ENCODE measurements at places on chromosomes 1 and 21. TPM values are rescaled to one million over a fixed set of nuclear protein-coding genes. Genes with fewer than 3 reads are reported as not detected.
A peak's percentile ranks its signal among the peaks of the same experiment; 100 is the strongest.

Gene CNST
- total RNA-seq, result 31.0 TPM

Gene CNR2
- not detected for total RNA-seq

Gene PADI2
- total RNA-seq, result 0.58 TPM

Gene SLAMF1
- 0.09 TPM for total RNA-seq

Gene CYP2J2
- 0.28 TPM for total RNA-seq

Gene E2F2
- not detected for total RNA-seq

Gene IL12RB2
- total RNA-seq, result 0.64 TPM

Gene BARHL2
- total RNA-seq, result not detected

Gene CLCA1
- not detected for total RNA-seq

Gene ATP6V1G3
- total RNA-seq, result not detected

Gene ADGRL2
- total RNA-seq, result 57.9 TPM

Gene HAX1
- total RNA-seq, result 72.9 TPM

Gene GJB3
- 4.7 TPM for total RNA-seq

DNA sequence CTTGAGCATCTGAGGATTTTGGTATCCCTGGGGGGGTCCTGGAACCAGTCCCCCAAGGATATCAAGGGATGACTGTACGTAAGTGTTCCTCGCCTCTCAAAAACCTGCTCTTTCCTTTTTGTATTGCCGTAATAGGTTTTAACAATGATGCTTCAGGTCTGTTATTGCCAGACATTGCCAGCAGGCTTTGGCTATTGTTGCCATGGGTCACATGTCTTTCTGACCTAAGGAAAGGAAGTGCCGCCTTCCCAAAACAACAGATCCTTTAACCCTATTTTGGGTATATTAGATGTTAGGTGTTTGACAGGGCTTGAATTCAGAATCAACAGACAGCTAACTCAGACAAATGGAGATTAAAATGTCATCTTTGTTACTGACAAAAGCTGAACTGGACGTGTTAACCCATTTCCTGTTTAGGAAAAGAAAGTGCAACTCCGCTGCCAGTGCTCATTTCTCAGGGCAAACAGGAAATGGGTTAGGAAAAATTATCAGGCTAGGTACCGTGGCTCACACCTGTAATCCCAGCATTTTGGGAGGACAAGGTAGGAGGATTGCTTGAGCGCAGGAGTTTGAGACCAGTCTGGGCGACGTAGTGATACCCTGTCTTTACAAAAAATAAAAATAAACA, 12.4 kb upstream of the PRPF38B start:
- no peak for DNase-seq

DNA sequence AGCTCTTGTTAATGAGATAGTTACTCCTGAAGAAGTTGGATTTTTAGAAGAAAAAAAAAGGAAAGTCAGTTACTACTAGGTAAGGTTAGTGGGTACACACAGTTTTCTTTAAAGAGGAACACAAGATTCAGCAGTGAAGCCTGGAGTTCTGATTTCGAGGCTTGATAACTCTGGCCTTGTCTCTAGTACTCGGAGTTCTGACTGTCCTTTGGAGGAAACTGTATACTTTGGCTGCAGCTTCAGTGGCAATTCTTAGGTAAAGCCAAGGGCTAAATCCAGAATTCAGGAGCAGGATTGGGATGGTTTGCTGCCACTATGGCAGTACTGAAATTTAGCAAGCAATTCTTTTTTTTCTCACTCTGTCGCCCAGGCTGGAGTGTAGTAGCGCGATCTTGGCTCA, 9.2 kb downstream of the ACADM start:
- DNase-seq, result no peak

DNA sequence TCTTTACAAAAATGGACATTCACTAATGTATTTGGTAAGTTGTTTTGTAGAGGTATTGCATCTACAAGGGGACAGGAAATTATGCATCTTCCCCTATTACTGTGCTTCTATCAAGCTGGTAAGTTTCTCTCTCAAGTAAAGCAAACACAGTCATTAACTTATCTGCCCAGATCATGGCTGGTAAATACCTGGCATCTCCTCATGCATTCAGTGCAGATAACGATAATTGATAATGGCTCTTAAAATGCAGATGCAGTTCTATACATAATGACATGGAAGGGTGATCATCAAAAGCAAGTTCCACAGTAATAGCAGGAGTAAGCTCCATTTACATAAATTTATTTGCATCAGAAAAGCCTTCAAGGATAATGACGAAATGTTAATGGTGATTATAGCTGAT, 122.4 kb downstream of the SIPA1L2 start:
- DNase-seq, result no peak

DNA sequence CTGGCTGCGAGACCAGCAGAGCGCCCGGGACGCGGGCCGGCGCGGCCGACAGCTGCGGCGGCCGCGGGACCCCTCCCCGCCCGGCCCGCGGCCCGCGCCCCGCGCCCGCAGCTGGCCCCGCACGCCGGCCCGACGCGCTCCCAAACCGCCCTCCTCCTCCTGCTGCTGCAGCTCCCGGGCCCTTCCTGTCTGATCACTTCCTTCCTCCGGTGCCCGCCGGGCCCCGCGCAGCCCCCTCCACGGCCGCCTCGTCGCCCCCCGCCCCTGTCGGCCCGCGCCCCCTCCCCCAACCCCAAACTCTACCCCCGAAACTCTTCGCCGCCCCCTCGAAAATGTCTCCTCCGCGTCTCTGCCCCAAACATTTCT, 594 bp downstream of the LUZP1 start:
- DNase-seq, result peak; percentile 40

DNA sequence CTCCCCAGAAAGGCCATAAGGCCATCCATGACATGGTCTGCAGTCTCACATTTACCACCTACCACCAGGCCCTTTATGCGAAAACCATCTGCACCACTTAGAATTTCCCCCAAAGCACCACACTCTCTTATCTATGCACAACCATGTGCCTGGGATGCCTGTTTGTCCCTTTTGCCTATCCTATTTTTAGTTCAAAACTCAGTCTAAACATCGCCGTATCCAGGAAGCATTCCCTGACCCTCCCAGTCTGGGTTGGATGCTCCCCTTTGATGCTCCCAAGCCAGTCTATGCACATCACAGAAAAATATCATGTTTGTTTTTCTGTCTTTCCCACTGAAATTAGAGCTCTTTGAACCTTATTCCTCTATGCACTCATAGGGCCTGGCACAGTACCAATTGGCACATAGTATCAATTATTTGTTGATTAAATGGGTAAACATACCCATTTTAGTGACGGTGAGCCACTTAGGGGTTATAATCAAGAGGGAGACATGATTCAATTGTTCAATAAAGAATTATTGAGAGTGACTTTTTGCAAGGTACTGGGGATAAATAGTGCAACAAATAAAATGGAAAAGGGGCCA, 6.7 kb downstream of the MPL start:
- DNase-seq, result no peak

GRCh38 chr1:106681939-106682522, 374.4 kb upstream of the PRMT6 start:
- no peak for DNase-seq

DNA sequence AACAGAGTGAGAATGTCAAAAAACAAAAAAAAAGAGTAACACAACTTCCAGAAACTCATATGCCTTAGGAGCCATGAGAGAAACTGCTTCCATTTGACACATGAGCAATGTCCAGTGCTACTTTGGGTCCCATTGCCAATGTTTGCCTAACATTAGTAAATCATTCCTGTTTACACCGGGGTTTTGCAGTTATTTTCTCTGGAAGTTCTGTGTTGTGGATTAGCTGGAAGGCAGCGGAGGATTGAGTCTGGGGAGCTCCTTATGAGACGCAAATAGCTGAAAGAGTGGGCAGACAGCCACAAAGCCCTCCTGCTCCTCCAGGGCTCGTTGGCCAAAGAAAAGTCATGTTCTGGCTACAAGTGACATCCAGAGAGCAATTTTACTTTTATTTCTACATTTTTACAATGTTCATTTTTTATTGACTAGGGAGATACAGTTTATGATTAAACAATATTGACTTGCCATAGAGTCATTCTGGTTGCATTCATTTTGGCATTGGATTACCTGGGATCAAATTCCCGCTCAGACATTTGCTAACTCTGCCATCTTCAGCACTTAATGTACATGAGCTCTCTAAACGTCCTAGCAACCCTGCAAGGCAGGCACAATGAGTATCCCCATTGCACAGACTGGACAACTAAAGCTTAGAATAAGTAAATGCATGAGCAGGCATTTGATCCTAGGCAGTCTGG, 66.4 kb upstream of the GALNT2 start:
- no peak for DNase-seq

DNA sequence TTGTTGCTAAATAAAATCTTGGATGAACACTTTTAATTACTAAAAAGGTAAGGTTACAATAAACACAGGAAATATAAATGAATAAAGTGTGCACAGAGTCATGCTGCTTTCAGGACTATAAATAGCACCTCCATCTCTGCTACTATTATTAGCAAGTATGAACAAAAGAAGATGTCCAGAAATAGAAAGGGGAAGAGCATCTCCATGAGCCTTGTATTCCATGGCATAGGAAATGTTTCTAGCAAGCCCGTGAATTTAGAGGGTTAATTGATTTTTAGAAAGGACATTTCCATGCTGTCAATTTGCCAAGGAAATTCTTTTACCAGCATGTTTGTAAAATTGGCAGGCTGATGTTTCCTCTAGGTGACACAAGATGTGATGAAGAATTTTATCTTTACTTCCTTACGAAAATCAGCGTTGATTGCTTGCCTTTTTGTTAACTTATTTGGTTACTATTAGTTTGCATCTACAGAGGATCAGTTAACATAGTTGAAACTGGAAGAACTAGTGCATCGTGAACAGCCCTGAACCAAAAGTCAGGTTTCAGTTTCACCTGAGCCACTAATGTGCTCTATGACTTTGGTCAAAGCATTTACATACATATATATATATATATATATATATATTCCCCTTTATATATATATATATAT, 45.3 kb downstream of the NR5A2 start:
- no peak for DNase-seq

GRCh38 chr1:186976700-186977099, 148.0 kb downstream of the PLA2G4A start:
- no peak for DNase-seq

DNA sequence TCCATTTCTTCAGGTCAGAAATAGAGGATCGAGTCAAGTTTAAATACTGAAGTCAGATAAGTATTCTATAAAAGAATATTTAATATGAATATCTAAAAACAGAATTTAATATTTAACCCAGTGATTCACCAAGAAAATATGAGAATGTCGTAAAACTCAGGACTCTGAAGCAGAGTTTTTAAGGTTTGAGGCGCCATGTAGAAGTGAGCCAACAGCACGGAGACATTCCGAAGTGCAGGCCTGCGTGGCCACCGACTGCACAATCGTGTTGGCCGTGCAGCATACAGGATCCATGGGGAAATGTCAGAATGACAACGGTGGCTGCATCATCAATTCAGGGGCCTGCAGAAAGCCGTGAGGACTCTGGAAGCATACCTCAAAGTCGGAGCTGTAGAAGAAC, 23.4 kb downstream of the MRAP start:
- DNase-seq, result no peak

GRCh38 chr1:41504114-41505035, 19.9 kb upstream of the EDN2 start:
- no peak for DNase-seq

- DNase-seq, result no peak
Observed at GRCh38 chr1:230861489-230861888, 6.8 kb downstream of the C1orf198 start.

GRCh38 chr1:180948641-180949615, 36.2 kb downstream of the KIAA1614 start:
- DNase-seq, result no peak

- peak; percentile 44 for DNase-seq
Observed at GRCh38 chr1:15100121-15100879, 53.2 kb upstream of the TMEM51 start.

- DNase-seq, result no peak
Observed at GRCh38 chr21:34630536-34631143, 15.7 kb upstream of the RCAN1 start.

DNA sequence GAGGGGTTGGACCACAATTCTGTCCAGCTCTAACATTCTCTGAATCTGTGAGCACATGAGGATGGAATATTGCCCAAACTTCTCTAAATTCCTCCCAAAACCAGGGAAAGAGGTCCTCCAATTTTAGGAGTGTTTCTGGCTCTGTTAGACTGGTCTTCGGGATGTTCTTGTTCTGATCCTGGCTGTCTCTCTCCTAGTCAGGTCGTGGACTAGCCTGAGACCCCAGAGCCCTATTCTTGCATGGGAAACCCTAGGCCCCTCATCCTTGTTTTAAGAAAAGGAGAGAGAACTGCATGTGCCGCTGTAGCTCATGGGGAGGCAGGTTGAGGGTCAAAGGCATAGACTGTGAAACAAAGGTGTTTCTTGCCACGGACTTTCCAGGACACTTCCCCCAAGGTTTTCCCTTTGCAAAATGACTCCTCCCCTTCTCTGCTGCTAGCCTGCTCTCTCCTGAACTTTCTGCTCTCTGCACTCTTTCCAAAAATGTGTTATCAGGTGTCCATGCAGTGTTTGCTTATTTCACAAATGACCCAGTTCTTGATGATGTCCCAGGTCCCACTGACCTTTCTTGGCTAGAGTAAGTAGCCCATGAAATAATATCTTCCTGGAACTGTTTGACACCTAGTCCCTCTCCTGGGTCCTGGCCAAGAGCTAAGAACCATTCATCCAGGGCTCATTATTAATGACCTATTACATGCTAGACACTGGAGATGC, 29.3 kb upstream of the RD3 start:
- DNase-seq, result no peak

DNA sequence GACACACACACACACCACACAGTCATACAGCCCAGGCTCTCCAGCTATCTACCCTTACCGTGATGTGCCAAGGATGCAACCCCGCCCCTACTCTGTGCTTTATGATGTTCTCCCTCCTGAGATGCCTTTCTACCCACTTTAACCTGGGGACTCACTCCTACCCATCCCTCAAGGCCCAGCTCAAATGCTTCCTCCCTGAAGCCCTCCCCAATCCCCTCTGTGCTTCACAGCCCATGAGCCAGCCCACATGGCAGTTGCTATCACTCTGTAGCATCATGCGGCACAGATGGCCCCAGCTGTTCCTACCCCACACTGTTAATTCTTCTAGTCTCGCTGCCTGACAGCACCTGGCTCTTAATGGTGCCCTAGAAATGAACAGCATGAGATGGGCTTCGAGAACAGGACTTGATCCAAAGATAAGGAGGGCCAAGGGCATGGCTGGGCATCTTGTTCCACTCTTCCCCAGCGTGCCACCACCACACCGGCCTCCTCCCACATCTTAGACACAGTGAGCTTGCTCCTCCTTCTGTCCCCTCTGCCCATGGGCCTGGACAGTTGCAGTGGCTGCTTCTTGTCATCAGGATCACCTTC, 109.8 kb downstream of the GLIS1 start:
- DNase-seq, result no peak

DNA sequence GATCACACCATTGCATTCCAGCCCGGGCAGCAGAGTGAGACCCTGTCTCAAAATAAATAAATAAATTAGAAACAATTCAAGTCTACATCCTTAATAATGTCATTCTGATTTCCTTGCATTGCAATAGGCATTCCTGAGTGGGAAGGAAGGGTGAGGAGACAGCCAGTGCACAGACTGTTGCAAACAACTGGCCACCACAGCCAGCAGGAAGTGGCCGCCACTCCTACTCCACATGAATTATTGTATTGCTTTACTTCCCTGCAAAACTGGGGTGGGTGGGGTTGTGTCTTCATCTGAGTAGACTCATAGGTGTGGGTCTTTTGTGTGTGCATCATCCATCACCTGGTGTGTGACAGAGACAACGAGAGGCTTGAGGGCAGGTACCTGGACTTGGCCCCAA, 60.1 kb downstream of the OPTC start:
- DNase-seq, result no peak

All from uterus (tissue), 4 donors.